ENCODE measurements at places on chromosomes 11 and 22. TPM values are rescaled to one million over a fixed set of nuclear protein-coding genes. Genes with fewer than 3 reads are reported as not detected.

Gene DDIAS
- total RNA-seq, result 5.2 TPM

Gene KLHL35
- 2.6 TPM for total RNA-seq

Gene LRP4
- total RNA-seq, result 5.0 TPM

Gene TRPM5
- not detected for total RNA-seq

Gene OR51B5
- total RNA-seq, result not detected
